ENCODE measurements at places on chromosomes 4 and X. TPM values are rescaled to one million over a fixed set of nuclear protein-coding genes. Genes with fewer than 3 reads are reported as not detected.

Gene SRPK3
- 8.0 TPM for total RNA-seq

Gene PNMA6F
- not detected for total RNA-seq

Gene NPFFR2
- not detected for total RNA-seq

Gene SLC9B1
- 1.6 TPM for total RNA-seq

Gene PABPC5
- 2.5 TPM for total RNA-seq

Gene EPGN
- 1.6 TPM for total RNA-seq

Gene F11
- total RNA-seq, result 0.26 TPM

Gene VCX3A
- total RNA-seq, result not detected

Gene PRDM8
- total RNA-seq, result 3.6 TPM

GRCh38 chr4:54487491-54487890 is 170.3 kb upstream of the KIT start:
- H3K27me3 ChIP-seq, result no peaks in the 10 kb centered on the region
- H3K4me1 ChIP-seq, result no peaks in the 10 kb centered on the region
- no peak overlapping the region for H3K27ac ChIP-seq

DNA sequence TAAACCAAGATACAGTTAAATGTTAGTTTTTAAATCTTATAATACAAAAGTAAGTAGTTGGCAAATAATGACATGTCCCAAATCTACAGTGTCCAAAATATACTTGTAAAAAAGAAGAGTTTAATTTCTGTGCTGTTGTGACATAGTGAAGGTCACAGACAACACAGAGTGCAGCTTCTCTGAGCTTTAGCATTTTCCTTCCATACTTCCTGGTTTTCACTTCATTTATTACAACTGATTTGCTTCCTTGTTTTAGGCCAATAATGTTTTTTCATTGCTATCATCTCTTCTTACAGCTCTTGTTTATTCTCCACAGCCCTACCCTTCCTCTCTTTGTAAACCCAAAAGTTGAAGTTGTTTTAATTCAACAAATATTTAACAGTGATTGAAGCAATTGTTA is 132.4 kb upstream of the TET2 start:
- H3K36me3 ChIP-seq, result no peaks in the 10 kb centered on the region
- H3K27ac ChIP-seq, result no peak overlapping the region
- H3K27me3 ChIP-seq, result no peaks in the 10 kb centered on the region
- H3K4me1 ChIP-seq, result no peaks in the 10 kb centered on the region
- DNase-seq, result no peak

DNA sequence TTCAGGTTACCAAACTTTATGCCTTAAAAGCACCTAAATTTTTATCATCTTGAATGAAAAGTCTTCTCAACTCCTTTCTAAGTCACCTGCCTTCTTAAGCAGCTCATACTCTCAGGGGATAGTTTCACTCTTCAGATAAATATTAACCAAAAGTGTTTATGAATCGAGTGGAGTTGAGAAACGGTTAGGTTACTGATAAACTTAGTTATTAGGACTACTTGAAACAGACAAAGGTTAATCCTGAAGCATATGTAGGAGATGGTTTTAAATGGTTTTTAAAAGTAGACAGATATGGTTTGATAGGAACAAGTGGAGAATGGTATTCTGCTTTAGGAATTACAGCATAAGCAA is 32.8 kb downstream of the CLDN22 start:
- H3K4me1 ChIP-seq, result no peaks in the 10 kb centered on the region
- H3K36me3 ChIP-seq, result peaks cover 4% of the 10 kb centered on the region
- no peak overlapping the region for H3K27ac ChIP-seq
- DNase-seq, result no peak
- H3K27me3 ChIP-seq, result no peaks in the 10 kb centered on the region
- no peak overlapping the region for H3K4me3 ChIP-seq

DNA sequence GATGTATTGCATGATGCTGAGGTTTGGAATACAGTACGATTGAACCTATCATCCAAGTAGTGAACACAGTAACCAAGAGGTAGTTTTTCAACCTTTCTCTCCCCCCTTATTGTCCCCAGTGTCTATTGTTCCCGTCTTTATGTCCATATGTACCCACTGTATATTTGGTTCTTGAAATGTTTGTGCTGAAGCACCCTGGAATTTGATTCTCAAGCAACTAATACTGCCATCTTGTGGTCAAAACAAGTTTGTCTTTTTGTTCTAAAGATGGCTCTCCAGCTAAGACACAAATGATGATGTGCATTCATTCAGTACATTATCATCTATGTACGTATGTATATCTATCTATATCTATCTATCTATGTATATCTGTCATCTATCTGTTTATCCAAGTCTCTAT is 33.5 kb upstream of the DCX start:
- H3K4me1 ChIP-seq, result no peaks in the 10 kb centered on the region
- no peaks in the 10 kb centered on the region for H3K27me3 ChIP-seq
- no peak for DNase-seq
- H3K27ac ChIP-seq, result no peak overlapping the region
- no peak overlapping the region for H3K4me3 ChIP-seq

DNA sequence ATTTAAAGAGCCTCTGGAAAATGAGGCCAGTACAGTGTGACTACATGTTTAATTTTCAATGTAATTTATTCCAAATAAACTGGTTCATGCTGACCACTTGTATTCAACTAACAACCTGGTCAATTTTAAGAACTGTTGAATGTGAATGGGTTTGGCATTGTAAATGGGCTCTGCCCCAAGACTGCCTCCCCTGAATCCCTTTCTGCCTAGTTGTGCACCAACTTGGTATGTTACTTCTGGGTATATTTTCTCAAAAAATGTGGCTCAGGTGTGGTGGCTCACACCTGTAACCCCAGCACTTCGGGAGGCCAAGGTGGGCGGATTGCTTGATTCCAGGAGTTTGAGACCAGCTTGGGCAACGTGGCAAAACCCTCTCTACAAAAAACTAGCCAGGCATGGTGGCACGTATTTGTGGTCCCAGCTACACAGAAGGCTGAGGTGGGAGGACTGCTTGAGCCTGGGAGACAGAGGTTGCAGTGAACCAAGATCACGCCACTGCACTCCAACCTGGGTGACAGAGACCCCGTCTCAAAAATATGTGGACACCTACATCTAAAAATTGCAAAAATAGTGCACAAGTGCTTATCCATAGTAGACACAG is 7.2 kb downstream of the RPL9 start:
- no peaks in the 10 kb centered on the region for H3K27me3 ChIP-seq
- H3K27ac ChIP-seq, result no peak overlapping the region
- no peak overlapping the region for H3K4me3 ChIP-seq
- no peak for DNase-seq
- H3K36me3 ChIP-seq, result peaks cover 3% of the 10 kb centered on the region

- DNase-seq, result no peak
- no peak overlapping the region for H3K27ac ChIP-seq
- no peaks in the 10 kb centered on the region for H3K27me3 ChIP-seq
- H3K36me3 ChIP-seq, result no peaks in the 10 kb centered on the region
- H3K4me3 ChIP-seq, result no peak overlapping the region
Observed at GRCh38 chrX:155747520-155747919, 133.6 kb upstream of the VAMP7 start.

- no peaks in the 10 kb centered on the region for H3K27me3 ChIP-seq
- H3K4me1 ChIP-seq, result no peaks in the 10 kb centered on the region
- H3K27ac ChIP-seq, result no peak overlapping the region
- no peak overlapping the region for H3K4me3 ChIP-seq
- DNase-seq, result peak; percentile 43
Observed at GRCh38 chr4:163540977-163541376, 46.5 kb downstream of the TMA16 start.

GRCh38 chr4:145319751-145320150 is 139.4 kb upstream of the OTUD4 start:
- H3K27ac ChIP-seq, result no peak overlapping the region
- H3K4me3 ChIP-seq, result no peak overlapping the region
- H3K4me1 ChIP-seq, result no peaks in the 10 kb centered on the region

GRCh38 chrX:120560405-120560841 is 339 bp downstream of the CUL4B start:
- H3K36me3 ChIP-seq, result no peaks in the 10 kb centered on the region
- no peak overlapping the region for H3K27ac ChIP-seq
- H3K4me3 ChIP-seq, result peak overlapping the region; percentile 58
- DNase-seq, result no peak
- no peaks in the 10 kb centered on the region for H3K27me3 ChIP-seq

DNA sequence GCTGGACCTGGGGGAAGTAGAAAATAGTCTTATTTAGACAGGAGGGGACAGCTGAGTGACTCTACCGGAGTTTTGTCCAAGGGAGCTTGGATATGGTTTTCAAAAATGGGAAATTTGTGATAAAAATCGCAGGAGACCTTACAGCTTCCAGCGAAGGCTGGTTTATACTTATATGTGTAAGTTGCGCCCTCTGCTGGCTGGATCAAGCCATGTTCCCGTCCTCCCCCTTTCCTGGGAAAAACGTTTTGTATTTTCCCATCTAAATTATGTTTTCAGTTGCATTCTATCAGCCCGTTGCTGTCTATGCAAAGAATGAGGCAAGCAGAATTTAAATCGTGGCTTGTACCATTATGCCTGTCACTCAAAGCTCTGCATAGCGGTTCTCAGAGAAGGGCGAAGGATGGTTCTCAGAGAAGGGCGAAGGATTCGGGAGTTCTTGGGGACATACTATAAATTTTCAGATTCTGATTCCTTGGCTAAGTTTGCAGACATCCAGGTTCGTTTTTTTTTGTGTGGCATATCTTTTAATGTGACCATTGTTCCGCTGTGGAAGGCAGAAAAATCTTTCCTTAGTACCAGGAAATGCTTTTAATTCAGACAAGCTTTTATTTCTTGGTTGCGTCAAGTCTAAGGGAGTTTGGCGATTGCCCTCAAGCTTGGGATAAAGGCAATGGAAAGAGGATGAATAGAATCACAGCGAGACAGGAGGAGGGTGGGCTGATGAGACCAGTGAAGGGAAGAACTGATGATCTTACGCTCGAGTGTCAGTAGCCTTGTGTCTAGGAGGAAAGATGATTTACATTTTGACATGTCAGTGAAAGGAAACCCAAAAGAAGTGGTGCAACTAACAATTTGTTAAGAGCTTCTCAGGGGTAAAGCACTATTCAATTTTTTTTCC is 128.5 kb upstream of the ARX start:
- H3K27ac ChIP-seq, result no peak overlapping the region
- peak overlapping the region; percentile 11 for H3K4me3 ChIP-seq
- peak; percentile 73 for DNase-seq
- no peaks in the 10 kb centered on the region for H3K4me1 ChIP-seq

- peak; percentile 60 for DNase-seq
- peak overlapping the region; percentile 82 for H3K27ac ChIP-seq
- H3K27me3 ChIP-seq, result no peaks in the 10 kb centered on the region
Observed at GRCh38 chrX:16869393-16870094, 618 bp downstream of the RBBP7 start.

DNA sequence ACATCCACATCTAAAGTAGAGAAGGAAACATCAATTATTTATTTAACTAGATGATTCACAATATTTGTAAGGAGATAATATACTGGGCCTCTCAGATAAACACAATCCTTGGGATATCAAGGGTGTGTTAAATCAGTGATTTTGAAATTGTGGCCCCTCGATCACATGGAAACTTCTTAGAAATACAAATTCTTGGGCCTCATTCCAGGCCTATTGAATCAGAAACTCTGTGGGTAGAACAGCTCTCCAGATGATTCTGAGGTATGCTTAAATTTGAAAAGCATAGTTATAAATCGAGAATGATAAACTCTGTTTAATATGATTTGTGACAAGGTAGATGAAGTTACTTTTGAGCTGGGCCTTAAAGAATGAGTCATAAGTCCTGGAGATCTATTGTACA is 64.3 kb upstream of the GPR174 start:
- DNase-seq, result no peak
- H3K4me3 ChIP-seq, result no peak overlapping the region
- no peaks in the 10 kb centered on the region for H3K4me1 ChIP-seq
- no peaks in the 10 kb centered on the region for H3K27me3 ChIP-seq
- no peak overlapping the region for H3K27ac ChIP-seq

DNA sequence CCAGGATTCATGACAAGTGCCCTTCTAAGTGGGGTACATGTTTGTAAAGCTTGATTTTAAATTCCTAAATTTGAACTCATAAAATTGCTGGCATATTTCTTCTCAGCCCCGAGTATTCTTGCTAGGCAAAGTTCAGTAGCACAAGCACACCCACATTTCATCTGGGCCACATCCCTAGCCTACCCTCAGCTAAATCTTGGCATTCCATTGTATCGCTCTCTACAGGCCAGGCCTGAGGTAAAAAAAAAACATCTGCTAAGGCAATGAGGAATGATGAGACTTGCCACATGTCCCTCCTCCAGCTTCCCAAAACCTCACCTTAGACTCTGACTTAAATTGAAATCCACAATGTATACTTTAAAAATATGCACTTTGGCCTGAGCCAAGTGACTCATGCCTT is 51.4 kb upstream of the VCX3B start:
- no peak overlapping the region for H3K4me3 ChIP-seq
- no peaks in the 10 kb centered on the region for H3K27me3 ChIP-seq
- no peak for DNase-seq
- no peak overlapping the region for H3K27ac ChIP-seq

- no peaks in the 10 kb centered on the region for H3K36me3 ChIP-seq
- no peak for DNase-seq
- H3K27me3 ChIP-seq, result no peaks in the 10 kb centered on the region
Observed at GRCh38 chr4:19399001-19399400, 852.7 kb upstream of the SLIT2 start.

GRCh38 chr4:110108422-110108821 is 90.0 kb downstream of the ELOVL6 start:
- no peaks in the 10 kb centered on the region for H3K27me3 ChIP-seq
- H3K36me3 ChIP-seq, result peaks cover 2% of the 10 kb centered on the region
- no peak for DNase-seq
- H3K27ac ChIP-seq, result no peak overlapping the region
- no peak overlapping the region for H3K4me3 ChIP-seq

DNA sequence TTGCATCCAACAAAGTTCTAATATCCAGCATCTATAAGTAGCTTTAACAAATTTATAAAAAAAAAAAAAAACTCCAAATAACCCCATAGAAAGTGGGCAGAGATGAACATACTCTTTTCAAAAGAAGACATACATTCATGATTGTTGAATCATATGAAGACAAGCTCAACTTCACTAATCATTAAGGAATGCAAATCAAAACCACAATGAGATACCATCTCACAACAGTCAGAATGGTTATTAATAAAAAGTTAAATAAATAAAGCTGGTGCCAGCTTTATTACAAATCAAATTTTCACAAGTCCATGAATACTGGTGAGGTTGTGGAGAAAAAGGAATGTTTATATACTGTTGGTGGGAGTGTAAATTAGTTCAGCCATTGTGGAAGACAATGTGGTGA is 592.0 kb downstream of the IQCM start:
- no peaks in the 10 kb centered on the region for H3K36me3 ChIP-seq
- H3K4me1 ChIP-seq, result no peaks in the 10 kb centered on the region
- no peaks in the 10 kb centered on the region for H3K27me3 ChIP-seq

DNA sequence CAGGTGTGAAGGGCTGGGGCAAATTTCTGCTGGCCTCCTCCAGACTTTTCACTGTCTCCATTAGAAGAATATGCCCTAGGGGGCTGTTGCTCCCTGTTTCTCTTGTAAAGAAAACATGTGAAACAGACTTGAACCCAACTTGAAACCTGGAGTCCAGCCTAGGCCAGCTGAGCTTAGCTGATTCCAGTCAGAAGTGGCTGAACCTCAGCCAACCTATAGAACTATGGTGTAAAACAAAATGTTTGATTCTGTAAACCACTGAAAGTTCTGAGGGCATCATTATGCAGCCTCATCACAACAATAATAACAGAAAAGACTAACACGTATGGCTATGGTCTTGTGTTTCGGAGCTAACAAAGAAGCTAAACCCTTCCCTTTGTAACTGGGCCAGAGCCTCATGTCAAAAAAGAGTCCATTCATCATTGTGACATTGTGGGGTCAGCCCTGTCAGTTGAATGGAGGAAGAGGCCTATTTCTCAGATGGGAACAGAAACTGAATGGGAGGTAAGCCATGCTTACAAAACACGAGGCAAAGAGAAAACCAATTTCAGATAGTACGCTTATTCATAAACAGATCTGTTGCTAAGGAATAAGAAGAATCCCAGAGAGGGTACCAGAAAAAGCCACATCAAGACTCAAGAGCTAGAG is 34.1 kb downstream of the SETD7 start:
- DNase-seq, result no peak
- peaks cover 5% of the 10 kb centered on the region for H3K36me3 ChIP-seq
- no peaks in the 10 kb centered on the region for H3K4me1 ChIP-seq
- no peak overlapping the region for H3K27ac ChIP-seq
- no peaks in the 10 kb centered on the region for H3K27me3 ChIP-seq
